ENCODE measurements at places on chromosomes 1 and 21.

GRCh38 chr1:54365398-54365797 lies 40.8 kb downstream of the SSBP3 start:
- DNase-seq, result no peak

- no peak for DNase-seq
Observed at GRCh38 chr1:101059945-101060542, 34.5 kb upstream of the DPH5 start.

GRCh38 chr1:109531826-109532364 lies 7.8 kb upstream of the GPR61 start:
- DNase-seq, result no peak

DNA sequence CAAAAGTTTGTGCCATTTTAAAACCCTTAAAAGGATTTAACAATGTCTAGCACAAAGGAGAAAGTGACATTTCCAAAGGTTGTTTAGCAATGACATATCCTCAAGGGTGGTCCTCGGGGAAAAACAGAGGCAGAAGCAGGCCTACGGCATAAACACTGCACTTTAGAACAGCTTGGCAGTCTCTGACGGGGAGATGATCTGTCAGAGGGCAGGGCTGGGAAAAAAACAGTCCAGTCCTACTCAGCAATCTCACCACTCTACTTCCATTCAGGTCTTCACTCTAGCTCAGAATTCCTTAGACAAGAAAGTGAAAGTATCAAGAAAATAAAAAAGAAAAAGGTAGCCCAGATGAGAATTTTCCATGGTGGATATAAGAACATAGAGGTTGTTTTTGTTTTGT lies 4.1 kb downstream of the CRYZ start:
- no peak for DNase-seq

DNA sequence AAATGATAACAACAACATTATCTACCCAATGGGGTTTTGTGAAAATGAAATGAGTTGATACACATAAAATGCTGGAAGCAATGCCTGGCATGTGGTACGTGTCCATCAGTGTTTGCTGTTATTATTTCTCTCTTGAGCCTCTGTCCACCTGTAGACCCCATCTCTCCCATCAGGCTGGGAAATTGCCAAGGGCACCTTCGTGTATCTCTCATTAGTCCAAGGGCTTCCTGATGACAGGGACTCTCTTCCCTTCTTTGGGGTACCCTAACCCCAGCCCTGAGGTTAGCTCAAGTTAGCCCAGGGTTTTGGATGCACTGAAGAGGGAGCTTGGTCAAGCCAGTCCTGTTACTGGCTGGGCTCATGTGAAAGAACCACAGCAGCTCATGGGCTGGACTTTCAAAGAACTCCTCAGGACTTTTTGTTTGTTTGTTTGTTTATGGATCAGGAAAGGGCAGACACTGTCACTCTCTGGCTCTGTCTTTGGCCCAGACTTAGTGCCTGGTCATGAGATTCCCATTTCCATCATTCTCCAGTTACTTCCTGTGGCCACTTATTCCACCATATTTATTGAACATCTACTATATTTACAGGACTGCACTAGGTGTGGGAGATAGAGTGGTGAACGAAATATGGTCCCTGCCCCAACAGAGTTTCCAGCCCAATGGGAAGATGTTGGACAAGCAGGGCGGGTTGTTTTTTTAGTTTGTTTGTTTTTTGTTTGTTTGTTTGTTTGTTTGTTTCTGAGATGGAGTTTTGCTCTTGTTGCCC lies 57.4 kb downstream of the NAV1 start:
- no peak for DNase-seq

DNA sequence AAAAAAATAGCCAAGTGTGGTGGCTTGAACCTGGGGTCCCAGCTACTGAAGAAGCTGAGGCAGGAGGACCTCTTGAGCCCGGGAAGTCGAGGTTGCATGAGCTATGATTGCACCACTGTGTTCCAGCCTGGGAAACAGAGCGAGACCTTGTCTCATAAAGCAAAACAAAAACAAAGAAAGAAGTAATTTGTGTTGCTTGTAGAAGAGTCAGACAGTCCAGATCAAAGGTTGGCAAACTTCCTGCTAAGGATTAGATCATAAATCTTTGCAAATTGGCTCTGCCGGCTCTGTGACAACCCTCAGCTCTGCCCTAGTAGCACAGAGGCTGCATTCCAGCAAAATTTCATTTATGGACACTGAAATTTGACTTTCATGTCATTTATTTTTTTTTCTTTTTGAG lies 19.0 kb upstream of the MFN2 start:
- no peak for DNase-seq
